ENCODE measurements at places on chromosomes 12 and 14.
A peak's percentile ranks its signal among the peaks of the same experiment; 100 is the strongest.

DNA sequence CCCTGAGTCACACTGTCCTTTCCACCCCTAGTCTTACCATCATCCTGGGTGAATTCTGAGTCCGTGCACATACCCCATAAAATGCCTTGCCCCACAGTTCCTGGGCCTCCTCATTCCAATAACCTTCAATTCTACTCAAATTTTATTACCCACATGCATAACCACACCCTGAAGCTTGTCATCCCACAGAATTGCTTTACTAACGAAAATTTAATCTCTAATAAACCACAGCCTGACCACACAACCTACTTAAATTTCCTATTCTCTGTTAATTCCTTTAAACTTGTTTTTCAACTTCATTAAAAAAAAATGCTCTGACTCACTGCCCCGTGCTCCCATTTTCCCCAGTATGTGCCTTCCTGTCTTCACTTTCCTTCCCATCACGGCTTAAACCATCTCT is 205.9 kb downstream of the PHLDA1 start:
- no peak for DNase-seq

GRCh38 chr14:63276016-63276415 is 42.7 kb downstream of the GPHB5 start:
- no peak for DNase-seq

- DNase-seq: no peak
Observed at GRCh38 chr12:53380794-53381730, 1.1 kb downstream of the SP1 start.

- no peak for DNase-seq
Observed at GRCh38 chr12:52741375-52742195, 35.6 kb downstream of the KRT76 start.

- no peak for DNase-seq
Observed at GRCh38 chr12:49264466-49264872, 413 bp upstream of the TUBA1C start.

GRCh38 chr12:124126950-124127655 is 154.1 kb downstream of the ZNF664 start:
- DNase-seq: no peak

DNA sequence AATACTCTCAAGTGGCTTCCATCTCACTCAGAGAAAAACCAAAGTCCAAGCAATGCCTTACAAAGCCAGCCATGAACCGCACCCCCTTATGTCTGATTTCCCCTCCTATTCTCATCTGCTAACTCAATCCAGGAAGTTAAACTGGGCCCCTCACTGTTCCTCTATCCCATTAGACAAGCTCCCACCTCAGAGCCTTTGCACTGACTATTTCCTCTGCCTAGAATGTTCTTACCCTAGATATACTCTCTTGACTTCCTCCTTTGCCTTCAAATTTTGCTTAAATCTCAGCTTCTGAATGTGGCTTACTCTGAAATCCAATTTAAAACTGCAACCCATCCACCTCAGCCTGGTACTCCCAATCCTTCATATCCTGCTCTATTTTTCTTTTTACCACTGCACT is 257.0 kb upstream of the USP15 start:
- no peak for DNase-seq

GRCh38 chr12:116040402-116040801 is 237.1 kb downstream of the MED13L start:
- no peak for DNase-seq

DNA sequence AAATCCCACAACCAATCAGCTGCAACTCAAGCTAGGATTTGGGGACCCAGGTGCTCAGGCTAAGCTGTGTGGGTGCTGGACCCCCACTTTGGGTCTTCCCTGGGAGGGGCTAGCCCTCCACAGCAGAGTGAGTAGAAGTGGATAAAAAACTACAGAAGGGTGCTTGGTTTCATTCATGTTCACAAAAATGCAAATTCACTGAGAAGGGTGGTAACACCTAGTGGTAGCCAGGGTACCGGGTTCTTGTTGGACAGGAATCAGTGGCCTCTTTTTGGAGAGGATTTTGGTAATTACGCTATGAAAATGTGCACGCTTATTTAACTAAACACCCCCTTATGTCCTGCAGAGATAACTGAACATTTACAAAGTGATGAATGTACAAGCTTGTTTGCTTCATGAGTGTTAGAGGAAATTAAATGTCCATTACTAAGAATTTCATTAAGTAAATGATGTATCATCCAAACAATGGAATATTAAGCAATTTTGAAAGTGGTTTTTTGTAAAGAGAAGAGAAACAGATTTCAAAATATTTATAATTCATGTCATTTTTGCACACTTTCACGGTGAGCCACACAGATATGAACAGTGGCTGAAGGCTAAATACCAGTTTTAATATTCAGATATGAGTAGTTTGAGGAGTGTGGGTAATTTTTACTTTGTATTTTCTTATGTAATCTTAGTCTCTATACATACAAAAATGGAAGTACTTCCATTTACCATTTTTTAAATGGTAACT is 78.3 kb downstream of the DDX51 start:
- no peak for DNase-seq

DNA sequence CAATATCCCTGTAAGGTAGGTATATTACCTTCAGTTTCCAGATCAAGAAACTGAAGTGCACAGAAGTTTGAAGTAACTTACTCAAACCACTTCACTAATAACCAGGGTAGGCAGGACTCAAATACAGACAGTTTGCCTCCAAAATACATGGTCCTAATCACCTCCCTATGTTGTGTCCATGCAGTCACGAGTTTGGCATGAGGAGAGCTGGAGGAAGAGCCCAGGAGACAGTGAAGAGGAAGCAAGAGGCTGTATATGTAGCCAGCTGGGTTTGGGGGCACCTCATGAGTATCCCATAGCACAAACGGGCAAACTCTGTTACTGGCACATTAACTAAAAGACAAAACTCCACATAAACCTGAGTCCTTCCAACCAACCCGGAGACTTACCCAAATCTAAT is 79.2 kb downstream of the DUSP16 start:
- no peak for DNase-seq

DNA sequence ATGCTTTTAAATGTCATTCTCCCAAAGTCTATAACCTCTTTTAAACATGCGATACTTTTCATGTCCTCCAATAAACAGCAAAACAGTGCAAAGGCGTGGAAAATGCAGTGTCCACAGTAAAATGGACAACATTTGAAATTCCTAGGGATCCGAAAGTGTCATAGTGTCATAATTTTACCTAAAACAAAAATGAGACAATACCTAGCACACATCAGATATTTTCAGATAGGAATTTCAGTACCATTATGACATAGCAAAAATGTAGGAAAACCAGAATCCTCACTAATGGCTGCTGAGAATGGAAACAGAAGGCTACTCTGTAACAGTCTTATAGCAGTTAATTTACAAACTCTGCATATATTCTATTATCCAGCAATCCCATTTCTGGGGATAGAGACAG is 33.1 kb downstream of the KCNH5 start:
- no peak for DNase-seq

DNA sequence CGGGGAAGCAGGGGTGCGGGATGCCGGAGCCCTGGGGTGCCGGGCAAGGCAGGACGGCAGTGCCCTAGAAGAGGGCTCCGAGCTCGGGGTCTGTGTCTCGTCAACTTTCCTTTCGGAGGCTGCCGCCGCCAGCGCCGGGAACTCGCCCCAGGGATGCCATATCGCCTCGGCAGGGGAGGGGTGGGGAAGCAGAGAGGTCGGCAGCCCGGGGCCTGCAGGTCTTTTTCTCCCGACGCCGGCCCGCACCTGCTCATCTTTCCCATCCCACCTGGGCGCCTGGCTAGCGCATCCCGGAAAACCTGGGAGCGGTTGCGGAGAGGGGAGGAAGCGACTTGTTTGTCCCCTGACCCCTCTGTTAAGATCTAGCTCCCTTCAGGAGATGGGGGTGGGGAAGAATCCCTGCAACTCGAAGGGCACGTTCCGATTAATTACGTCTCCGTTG is 547 bp downstream of the CNTN1 start:
- peak; percentile 25 for DNase-seq

DNA sequence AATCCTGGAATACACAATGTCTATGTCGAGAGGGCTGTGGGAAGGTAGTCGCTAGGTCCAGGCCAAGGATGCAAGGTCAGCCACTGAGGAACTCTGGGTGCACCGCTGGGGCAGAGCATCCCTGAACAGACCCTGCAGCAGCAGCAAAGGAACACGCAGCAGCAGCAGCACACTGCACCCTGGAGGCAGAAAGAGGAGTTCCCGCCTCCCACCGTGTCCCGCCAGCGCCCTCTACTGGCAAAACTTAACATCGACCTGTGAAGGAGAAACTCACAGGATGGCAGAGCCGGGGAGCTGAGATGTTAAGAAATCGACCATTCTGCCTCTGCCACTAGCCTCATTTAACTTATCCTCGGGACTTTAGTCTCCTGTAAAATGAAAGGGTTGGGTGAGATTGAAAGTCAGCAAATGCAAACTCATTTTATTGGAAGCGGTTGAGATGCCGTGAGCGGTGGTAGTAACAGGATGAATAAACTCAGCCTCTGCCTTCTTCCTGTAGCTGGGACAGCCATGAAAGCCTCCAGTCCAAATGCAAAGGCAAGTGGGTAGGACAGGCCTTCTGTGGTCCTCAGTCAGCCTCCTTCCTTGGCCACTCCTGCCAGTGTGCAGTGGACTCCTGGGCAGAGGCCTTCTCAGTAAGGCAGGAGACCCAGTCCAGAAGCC is 45.6 kb downstream of the STAB2 start:
- DNase-seq: no peak

GRCh38 chr14:53742233-53742620 is 214.4 kb downstream of the BMP4 start:
- no peak for DNase-seq

GRCh38 chr12:11500188-11500860 is 105.0 kb upstream of the PRB2 start:
- DNase-seq: no peak

GRCh38 chr14:67918838-67919237 is 99.3 kb downstream of the RAD51B start:
- no peak for DNase-seq

- no peak for DNase-seq
Observed at GRCh38 chr12:68587448-68587873, 23.2 kb upstream of the RAP1B start.

DNA sequence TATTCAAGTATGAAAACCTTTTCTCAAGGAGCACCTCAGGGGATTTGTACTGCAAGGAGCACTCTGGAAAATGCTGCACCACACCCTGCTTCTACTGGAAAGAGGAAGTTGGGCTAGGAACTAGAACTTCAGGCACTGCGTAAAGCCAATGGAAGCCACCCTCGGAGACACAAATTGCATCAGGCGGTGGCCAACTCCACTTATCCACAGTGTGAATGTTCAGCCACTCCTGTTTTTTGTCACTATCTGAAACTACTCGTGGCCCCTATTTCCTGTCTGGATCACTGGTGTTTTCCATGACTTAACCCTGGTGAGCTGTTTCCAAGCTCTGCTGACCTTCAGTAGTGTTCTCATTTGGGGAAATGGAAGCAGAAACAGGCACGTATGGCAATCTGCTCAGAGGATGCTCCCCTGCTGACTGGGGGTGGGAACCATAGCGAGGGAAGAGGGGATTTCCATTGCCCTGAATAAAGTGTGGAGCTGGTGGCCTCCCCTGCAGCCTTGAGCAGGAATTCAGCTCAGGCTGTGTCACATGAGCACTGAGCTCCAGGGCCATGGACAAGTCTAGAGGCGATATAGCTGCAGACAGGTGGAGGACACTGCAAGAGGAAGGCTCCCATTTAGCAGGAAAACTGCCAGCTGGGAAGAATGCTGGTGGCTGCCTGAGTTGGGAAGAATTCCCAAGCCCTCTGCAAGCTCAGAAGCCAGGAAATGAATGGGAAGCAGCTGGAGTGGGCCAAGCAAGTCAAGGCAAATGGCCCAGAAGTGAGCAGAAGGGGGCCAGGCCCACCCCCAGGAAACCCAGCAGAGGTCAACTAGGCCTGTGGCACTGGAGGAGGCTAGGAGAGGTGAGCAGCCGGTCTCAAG is 50.5 kb upstream of the RAP1B start:
- DNase-seq: no peak

- DNase-seq: no peak
Observed at GRCh38 chr14:99592933-99593753, 10.9 kb downstream of the CCDC85C start.

- DNase-seq: no peak
Observed at GRCh38 chr12:106292339-106292738, 10.2 kb upstream of the TCP11L2 start.

GRCh38 chr14:92540472-92541048 is 27.0 kb downstream of the RIN3 start:
- DNase-seq: no peak

DNA sequence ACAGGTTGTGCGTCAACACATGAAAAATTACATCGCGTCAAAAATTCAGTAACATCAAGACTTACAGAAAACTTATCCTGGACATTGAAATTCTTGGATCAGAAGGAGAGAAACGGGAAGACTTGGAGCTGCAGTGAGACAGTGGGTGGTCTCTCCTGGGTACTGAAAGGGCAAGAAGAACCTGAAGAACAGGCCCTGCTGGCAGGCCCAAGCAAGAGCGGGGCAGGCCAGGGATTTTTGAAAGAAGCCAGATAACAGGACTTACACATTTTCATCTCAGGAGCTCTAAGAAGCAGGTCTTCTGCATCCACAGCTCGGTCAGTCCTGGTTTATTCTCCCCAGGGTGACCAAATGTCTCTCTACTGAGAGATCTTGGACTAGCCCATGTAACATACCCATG is 466.5 kb upstream of the SOX5 start:
- no peak for DNase-seq

DNA sequence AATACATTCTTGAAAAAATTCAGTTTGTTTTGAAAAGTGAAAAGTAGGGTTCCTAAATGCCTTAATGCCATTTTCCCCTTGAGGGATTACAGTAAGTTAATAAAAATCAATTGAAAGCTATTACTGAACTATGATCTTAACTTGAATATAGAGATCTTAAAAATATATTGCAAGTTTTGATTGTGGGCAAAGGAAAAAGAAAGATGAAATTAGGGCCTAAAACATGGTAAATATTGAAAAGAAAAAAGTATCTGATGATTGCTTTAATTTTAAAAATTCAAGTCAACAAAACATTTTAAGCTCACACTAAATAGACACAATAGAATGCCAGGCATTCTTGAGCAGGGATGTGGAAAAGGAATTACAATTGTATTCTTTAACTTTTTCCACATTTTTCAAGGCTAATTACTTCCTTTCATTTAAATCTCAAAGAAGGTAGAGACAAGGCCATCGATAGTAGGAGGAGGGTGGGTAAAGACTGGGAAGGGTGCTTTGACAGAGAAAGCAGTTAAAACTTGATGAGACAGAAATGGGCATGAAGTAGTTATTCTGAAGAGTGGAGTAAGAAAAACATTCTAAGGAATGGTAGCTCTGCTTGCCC is 294.4 kb downstream of the NELL2 start:
- no peak for DNase-seq

DNA sequence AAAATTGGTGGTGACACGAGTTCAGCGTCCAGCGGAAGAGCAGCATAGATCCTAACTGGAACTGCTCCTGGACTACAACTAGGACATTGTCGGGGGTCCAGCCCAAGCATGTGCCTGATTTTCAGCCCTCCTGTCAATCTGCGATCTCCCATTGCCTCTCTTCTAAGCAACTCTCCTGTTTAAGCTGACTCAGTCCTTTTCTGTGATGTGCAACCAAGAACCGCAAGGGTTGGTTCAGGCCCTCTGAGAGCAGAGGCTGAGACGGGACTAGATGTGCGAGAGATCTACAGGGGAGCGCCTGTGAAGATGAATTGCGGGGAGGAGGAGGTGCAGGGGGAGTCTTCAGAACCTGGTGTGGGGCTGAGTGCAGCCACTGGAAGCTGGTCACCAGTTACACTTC is 3.7 kb upstream of the PAPLN start:
- no peak for DNase-seq

GRCh38 chr12:24881724-24882371 is 67.1 kb downstream of the BCAT1 start:
- DNase-seq: no peak
